ENCODE measurements at places on chromosomes 3 and 15.

DNA sequence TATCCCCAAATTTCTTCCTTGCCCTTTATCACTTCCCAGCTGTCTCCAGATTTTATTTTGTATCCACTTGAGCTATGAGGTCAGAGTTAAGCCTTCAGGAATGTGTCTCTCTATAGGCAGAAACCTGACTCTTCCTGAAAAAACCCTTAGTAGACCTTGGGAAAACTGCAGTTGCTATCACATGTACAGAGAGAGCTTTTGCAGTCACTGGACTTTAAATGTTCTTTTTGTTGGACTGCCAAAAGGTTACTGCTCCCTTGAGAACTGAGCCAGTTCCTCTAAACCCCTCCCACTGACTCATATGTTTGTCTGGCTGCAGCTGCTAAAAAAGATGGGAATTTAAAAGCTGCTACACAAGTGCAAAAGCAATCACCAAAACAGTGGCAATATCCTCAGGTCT lies 169.1 kb upstream of the CCDC54 start:
- no peak for DNase-seq

DNA sequence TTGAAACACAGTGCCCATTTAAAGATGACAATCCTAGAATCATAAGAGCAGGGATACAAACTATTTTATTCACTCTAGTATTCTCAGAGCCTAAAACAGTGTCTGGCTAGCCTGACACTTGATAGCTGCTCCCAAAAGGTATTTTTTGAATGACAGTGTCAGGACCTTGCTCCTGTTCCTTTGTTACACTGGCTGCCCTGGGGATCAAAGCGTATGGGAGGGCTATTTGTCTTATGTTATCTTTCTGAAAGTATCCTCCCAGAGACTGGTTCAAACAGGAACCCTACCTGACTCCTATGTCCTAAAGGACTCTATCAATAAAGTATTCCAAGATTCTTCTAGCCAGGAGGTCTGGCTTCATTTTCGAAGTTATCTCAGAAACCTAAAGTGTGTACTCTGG lies 621.4 kb downstream of the FHIT start:
- DNase-seq, result no peak

DNA sequence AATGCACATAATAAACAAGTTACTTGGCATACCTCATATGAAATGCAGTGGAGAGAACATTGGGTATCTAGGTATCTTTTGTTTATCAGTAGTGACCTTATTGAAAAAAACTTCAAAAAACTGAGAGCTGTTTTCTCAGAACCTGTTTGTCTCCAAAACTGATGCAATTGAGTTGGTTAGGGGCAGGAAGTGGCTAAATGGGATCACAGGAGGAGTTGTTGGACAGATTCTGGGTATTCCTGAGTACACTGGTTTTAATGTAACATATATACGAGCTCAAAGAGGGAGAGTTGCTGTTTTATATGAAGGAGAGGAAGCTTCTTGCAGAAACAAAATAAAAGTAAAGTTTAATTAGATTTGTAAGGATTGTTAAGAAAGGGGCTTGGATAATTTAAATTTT lies 159.5 kb downstream of the C3orf70 start:
- DNase-seq, result no peak

DNA sequence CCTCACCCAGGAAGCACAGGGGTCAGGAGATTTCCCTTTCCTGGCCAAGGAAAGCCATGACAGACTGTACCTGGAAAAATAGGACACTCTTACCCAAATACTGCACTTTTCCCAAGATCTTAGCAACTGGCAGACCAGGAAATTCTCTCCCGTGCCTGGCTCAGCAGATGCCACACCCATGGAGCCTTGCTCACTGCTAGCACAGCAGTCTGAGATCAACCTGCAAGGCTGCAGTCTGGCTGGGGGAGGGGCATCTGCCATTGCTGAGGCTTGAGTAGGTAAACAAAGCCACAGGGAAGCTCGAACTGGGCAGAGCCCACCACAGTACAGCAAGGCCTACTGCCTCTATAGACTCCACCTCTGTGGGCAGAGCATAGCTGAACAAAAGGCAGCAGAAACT lies 567.3 kb upstream of the LMCD1 start:
- no peak for DNase-seq

DNA sequence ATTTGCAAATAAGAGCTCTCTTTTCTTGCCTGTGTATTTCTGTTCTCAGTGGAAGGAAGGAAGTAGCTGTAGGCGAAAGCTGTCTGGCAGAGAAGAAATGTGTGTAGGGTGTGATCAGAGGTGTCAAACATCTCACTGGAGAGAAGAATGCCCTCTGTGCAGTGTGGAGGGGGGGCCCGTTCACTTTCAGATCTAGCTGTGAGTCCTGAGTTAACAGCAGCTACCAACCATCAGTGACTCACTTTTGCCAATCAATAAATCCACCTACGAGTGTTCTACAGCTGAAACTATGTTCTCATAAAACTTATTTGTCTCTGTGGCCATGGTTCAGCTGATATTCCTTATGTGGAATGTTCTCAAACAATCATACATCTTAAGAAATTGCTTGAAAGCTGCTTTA lies 103.7 kb downstream of the FRMD4B start:
- no peak for DNase-seq

DNA sequence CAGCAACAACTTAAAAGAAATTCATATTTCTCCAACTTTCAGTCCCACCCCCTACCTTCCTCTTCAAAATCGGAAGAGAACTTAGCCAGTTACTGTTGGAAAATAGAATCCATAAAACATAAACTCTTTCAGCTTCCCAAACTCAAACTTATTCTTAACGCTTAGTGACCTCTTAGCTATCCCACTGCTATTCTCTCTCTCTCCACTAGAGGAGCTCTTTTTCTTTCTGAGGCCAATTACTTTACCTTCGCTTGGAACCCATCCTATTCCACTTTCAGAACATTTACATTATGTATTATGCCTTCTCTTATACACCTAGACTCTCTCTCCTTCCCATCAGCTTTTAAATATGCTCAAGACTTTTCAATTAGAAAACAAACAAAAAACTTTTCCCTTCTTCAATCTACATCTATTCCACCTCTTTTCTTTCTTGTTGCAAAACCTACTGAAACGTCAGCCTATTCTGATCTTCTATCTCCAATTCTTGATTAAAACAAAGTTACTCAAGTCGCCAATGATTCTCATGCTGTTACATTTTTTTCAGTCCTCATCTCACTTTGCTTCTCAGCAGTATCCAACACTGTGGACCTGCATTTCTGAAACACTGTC lies 13.4 kb upstream of the GHSR start:
- DNase-seq, result no peak

DNA sequence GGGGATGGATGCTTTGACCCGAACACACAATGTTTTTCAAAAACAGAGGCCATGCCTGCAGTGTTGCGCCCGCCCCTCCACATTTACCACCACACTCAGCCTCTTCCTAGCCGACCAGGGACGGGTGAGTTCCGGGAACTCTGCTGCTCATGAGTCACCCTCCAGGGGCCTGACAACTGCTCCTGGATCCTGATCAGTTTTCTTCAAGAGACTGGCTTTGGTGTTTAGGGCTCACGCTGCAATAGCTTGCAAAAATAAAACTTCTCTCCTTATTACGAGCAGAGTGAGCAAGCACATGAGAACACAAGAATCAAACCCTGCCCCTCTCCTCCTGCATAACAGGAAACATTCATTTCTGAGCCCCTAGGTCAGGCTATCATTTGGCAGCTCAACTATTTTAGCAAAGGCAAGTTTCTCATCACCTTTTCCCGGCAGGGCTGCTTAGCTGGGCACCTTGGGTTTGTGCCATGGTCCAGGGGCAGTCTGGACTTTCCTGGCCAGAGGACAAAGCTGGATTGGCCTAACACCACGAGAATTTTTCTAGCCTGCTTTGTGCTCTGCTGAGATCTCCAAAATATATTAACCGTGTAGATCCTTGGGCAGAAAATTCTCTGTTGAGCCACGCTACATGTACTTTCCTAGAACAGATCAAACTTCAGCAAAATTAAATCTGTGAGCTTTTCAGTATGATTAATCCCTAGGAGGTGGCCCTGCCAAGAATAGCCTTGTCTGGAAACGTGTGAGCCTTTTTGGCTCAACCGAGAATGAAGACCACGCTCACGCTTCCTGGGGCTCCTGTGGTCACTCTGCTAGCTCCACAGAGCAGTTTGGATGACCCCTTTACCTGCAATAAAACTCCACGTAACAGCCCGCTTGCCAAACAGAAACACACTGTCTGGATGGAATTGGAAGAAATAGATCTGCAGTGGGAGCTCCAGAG lies 52.7 kb upstream of the SPATA12 start:
- no peak for DNase-seq

Measured in NCI-H748 treated with DMSO at 0.1 percent for 48 hours (cell line).